HS-5 (cell line): ENCODE measurements at places on chromosomes 1 and 21.

- peak; percentile 44 for DNase-seq
Measured at GRCh38 chr1:35568975-35569395, 4.1 kb upstream of the TFAP2E start.

- no peak for DNase-seq
Measured at GRCh38 chr1:47191940-47192457, 2.2 kb upstream of the PDZK1IP1 start.

DNA sequence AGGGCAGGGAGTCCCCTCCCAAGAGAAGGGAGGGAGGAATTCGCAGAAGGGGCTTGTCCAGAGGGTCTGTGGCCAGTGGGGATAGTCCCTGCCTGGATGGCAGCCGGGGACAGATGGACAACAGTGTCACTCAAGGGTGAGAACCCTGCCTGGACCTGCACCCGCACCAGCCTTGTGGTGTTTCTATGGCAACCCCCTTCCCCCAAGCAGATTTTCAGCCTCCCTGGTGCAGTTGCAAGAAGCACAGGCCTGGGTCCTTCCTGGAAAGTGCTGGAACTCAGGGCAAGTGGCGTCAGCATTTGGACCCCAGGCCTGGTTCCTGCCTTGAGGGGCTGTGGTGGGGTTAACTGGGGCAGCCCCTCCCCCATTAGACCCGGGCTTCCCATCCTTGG lies 83.8 kb upstream of the ACTL8 start:
- no peak for DNase-seq

- DNase-seq = no peak
Measured at GRCh38 chr21:45539796-45540600, 2.2 kb downstream of the SLC19A1 start.
